ENCODE measurements at places on chromosomes 1 and 21. TPM values are rescaled to one million over a fixed set of nuclear protein-coding genes. Genes with fewer than 3 reads are reported as not detected.

ERI3 gene
- 92.5 TPM for total RNA-seq

KIRREL1 gene
- 35.2 TPM for total RNA-seq

CCDC190 gene
- not detected for total RNA-seq

OR2L5 gene
- total RNA-seq, result not detected

C1orf226 gene
- total RNA-seq, result 12.5 TPM

- DNase-seq, result no peak
Measured at GRCh38 chr1:97071173-97071572, 349.6 kb downstream of the PTBP2 start.

GRCh38 chr1:16326833-16327404 lies 25.4 kb downstream of the FBXO42 start:
- no peak for DNase-seq

DNA sequence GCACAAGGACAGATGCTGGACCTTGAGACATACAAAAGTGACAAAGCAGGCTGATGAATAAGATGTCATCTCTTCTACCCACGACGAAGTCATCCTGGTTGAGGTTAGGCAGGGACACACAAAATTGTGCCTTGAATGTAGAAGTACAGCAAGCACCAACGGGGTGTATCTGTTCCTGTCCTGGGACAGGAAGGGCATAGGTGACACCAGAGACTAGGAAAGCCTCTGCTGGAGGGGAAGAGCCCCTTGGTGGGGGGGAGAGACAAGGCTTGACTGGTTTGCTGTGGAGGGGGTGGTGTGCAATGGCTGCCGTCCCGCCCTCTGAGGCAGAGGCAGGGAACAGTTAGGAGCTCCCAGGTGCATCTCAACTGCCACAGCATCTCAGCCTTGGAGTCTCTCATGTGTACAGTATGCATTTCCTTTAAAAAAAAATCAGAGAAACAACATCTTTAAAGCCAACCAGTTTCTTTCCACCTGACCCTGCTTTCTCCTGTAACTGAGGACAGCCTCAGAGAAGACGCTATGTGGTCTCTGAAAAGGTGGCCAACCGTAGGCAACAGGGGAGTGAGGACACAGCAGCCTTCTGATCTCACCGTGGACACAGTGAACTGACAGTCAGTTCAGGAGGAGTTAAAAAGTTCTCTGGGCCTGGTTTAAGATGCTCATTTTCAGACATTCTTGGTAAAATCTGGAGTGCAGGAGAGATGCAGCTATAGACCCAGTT lies 17.7 kb upstream of the GFI1 start:
- no peak for DNase-seq
